ENCODE measurements at places on chromosomes 16 and 17.

DNA sequence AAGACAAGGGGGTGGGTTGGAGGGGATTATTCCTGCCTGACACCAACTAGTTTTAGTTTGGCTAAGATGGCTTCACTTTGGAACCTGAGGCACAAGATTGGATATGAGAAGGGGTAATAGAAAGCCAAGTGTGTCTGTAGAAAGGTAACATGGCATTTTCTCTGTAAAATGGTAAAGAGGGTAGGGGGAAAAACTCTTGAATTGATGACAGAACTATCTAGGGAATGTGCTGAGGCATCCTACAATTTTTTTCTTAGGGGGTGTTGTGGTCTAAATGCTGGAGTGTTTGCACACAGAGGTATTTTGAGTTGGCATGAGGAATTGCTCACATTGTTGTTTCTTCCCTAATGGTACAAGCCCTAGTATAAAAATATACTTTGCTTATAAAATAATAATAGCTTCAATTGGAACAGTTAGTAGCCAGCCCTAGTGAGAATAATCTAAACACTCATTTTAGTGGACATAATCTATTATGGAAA is 25.8 kb downstream of the YPEL2 start:
- DNase-seq = no peak

DNA sequence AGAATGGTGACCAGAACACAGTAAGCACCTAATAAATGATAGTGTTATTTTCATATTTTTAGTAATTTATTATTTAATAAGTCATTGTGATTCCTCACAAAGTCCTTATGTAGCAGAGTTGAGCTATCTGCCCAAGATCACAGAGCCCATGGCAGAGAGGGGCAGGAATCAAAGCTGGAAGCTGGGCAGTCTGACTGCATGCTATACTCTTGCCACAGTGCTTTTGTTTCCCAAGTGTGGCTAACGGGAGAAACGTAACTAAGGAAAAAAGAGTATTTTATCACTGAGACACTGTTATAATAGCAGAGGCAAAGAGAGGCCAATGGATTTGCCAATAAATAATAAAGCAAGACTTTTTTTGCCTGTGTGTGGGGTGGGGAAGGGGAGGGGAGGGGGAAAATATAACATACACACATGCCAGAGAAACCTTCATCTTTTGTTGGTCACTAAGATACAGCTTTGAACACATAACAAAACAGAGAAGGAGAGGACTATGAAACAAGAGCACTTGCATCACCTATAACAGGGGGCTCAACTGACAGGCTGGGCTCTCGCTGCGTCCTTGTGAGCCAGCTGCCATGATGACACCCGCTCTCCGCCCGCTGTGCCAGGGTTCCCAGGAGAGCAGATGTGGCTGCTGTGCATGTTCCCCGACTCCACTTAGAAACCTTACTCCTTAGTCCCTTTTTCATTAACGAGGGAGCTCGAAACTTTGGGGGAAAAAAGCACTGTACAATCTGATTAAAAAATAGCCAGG is 10.1 kb downstream of the CSNK2A2 start:
- DNase-seq = no peak

GRCh38 chr16:86556576-86556975 is 1.5 kb upstream of the MTHFSD start:
- DNase-seq = no peak

DNA sequence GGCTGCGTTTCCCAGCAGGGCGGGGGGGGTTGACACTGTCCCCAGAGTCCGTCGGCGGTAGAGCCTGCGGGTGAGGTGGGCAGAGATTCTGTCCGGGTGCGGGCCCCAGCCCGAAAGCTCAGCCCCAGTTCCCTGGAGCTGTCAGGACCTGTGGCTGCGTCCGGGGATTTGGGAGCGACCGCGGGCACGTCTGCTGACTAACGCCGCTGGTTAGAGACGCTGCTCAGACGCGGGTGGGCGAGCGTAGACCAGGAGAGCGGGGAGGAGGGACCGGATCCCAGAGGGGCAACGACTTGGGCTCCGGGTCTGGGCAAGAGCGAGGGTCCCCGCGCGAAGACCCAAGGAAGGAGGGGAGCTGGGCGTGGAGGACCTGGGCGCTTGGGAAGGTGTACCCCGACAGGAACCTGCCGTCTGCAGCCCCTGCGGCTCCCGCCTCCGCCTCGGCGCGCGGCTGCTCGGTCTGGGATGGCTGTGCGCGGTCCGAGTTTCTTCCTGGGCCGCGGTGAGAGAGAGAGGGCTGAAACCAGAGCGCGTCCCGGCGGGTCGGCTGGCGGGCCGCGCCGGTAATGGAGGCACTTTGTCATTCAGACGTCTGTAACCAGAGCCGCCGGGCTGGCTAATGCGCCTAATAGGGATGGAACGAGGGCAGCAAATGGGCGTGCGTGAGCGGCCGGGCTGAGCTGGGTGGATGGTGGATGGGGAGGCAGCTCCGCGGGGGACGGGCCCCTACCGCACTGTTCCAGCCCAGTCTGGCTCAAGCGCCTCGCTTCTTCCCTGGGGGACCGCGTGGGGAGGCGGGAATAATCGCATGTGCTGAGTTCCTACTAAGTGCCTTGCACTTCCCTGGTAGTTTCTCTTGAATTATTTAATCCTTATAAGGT is 2.3 kb downstream of the NGFR start:
- DNase-seq = no peak

DNA sequence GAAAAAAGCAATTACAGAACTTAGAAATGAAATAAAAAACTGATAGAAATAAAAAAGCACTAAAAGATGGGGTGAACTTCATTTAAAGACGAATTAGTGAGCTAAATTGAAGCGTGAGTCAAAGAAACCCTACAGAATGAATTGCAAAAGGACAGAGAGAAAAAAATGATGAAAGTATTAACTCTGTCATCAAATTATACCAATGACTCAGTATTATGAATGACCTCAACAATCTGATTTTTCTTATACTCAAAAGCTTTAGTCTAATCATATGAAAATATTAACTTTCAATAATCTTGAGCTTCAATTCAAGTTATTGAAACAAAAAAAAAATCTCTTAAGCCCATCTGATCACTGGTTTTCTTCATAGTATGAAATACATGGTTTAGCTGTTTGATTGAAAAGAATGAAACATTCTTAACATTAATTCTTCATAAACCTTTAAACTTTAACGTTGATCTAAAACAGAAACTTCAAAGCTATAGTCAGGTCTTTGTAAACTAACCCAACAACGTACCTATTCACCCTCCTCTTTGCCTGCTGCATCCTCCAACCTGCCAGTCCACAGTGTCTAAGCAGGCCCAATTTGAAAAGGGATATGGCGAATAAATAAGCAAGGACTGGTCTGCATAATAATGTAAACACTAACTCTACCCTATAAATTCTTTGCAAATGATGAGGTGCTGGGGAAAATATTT is 6.6 kb downstream of the ABCA5 start:
- DNase-seq = no peak

- no peak for DNase-seq
Measured at GRCh38 chr16:58107709-58108108, 21.5 kb downstream of the CFAP20 start.

DNA sequence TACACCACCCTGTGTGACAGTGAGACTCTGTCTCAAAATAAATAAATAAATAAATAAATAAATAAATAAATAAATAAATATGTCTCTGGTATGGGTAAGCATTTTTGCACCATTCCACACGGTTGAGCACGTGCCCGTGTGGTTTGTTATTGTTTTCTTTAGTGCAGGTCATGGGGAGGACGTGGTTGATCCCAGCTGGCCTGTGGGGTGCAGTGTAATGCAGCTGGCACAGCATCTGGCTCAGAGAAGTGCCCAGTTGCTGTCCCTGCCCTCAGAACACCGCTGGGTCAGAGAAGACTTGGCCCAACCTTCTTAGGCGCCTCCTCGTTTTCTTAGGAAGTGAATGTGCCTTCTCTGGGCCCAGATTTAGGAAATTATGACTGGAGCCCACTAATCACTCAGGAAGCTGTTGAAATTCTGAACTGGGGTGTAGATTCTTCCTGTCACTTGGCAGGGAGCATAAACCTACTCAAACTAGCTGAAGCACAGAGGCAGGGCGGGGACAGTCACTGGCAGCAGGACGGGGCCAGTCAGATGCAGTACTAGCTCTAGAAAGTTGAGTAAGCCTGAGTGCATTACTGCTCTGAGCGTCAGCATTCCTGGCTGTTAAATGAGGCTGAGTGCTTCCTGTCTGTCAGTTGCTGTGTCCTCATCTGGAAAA is 85.9 kb downstream of the SNX29 start:
- DNase-seq = no peak
